Dorsolateral prefrontal cortex (tissue), 122 donors: ENCODE measurements at places on chromosomes 6 and 20.

GRCh38 chr6:115839583-115840181, 221.0 kb downstream of the FRK start:
- no peak for DNase-seq

- no peak for DNase-seq
These were observed 229.3 kb downstream of the TMEM242 start for GRCh38 chr6:157094038-157094437.

DNA sequence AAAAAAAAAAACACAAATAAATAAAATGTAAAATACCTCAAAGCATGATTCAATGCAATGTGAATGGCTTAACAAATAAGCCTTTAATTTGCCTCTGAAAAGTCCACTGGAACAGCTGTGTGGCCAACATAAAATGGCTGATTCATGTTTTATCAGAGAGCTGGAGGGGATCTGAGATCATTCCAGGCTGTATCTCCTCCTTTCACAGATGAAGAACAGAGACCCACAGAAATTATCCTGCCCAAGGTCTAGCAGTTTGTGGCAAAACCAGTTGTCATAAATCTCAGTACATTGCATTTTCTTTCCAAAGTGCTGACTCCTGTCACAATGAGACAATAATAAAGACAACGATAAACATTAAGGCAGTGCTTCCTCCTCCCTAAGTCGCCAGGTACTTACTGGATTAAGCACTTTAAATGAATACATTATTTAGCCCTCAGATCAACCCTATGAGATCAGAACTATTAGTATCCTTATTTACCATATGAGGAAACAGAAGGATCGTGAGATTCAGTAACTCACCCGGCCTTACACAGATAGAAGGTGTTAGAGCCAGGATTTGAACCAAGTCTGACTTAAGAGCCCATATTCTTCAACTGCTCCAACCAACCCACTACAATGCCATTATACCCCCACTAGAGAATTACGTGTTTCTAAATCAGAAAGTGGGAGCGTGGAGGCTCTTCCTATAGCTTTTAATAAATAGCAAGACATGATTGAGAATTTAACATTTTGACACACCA, 118.3 kb downstream of the KIF13A start:
- DNase-seq = no peak

GRCh38 chr6:166496460-166496859, 90.0 kb downstream of the RAMACL start:
- DNase-seq = no peak

- no peak for DNase-seq
These were observed 2.9 kb downstream of the SDC4 start for GRCh38 chr20:45345104-45345936.

- no peak for DNase-seq
These were observed 156.0 kb upstream of the MLN start for GRCh38 chr6:33959661-33960344.
